ENCODE measurements at places on chromosomes 6 and 20.

DNA sequence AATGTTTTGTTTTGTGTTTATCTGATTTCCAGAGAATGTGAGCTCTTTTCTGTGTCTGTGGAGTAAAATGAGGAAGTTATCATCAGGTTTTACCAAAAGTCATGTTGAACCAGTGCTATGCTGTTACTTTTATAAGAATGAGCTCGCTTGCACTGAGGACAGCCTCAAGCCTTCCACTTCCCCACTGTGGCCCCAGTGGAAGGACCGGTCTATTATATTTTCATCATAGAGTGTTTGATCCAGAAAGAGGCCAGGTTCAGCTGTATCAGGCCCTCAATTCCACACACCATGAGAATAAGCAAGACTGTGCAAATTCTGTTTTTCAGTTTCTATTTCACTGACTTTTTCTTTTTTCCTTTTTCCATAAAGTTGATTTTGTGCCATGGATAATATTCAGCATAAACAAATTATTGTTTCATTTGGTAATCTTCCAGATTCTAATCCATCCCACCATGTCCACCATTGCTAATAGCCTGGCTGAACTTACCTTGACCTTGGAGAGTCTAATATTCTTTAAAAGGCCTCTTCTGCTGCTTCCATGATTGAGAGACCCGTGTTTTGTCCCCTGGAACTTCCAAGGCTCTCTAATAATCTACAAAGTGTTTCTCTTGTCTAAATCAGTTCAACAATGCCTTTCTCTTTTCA is 286.2 kb downstream of the THBS2 start:
- DNase-seq, result no peak

GRCh38 chr6:32529697-32530430 is at the start of gene HLA-DRB5:
TSS of gene HLA-DRB5 (minus strand) at chr6:32530287. CDS start at chr6:32530224, 63 bp downstream.
- no peak for DNase-seq

- peak; percentile 25 for DNase-seq
Observed at GRCh38 chr20:58467572-58468527, 47.3 kb downstream of the APCDD1L start.

GRCh38 chr6:17501982-17502704 is 98.0 kb upstream of the FAM8A1 start:
- DNase-seq, result no peak

DNA sequence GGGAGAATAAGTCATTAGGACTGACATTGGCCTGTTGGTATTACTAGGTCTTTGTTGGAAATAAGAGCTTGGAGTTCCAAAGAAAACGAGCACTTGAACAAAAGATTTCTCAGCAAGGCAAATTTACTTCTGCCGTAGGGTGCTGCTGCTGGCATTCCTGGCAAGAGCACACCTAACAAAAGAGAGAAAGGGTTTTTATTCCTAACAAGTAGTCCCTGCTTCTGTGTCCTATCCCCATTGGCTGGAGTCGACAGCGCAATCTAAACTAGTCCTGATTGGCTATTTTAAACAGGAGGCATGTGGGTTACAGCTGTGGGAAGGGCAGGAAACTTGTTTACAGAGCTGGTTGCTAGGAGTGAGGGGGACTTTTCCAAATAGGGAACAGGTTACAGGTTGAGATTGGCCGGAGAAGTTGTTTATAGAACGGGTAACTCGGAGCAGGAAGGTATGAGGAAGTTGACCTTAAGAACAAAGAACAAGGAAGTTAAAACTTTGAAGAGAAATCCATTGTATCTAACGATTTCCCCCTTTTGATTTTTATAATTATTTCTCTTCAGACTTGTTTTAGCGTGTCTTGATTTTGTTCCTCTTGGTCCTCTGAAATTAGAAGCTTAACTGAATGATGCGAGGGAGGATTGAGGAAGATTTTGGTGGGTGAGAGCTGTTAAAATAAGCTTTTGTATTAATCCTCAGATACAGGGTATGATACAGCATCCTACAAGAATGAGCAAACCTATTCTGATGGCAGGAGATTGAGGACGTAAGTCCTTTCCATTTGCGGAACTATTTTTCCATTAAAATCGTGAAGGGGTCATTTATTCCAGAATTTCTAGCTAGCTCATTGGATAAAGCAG is 3.4 kb upstream of the ZNFX1 start:
- no peak for DNase-seq

DNA sequence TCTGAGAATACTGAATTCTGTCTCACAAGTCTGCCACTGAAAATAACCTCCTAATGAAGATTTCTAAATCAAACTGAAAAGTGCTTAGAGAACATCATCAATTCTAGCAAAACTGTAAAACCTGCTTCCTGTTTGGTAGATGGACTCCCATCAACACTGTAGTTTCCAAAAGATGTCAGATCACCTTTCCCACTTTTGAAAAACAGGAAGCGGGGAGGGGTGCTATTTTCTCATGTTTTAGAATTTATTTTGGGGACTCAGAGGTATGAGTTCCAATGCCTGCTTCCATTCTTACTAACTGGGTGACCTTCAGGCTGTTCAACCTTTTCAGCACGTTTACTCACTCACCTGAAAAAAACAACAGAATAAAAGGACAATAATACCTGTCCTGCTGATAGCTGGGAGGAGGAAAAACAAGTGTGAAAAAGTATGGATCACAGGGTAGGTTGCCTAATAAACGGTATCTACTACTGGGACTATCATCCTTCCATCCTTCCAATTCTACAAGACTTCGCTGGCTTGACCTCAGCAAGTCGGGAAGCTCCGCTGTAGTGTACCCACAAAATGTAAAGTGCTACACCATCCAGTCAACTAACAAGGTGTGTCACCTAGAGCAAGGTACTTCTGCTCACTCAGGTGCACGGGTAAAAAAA is 1.1 kb downstream of the ATP5F1E start:
- no peak for DNase-seq

DNA sequence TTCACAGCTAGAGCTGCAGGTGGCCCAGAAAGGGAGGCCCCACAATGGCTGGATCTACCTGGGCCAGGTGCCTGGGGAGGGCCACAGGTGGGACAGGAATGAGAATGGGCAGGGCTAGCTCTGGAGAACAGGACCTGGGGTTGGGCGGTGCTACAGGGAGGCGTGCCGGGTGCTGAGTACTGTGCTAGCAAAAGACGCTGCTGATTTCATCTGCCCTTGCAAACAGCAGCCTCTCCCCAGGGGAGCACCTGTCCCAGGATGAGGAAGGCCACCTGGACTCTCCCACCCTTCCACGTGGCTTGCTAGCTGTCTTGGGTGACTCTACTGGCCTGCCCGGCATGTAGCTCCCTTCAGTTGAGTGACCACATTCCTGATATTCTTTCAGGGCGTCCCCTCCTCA is 6.6 kb upstream of the YTHDF1 start:
- DNase-seq, result no peak

Data from NCI-H1694 treated with DMSO at 0.1 percent for 48 hours (cell line).